A673 (cell line): ENCODE measurements at places on chromosomes 1 and 21. TPM values are rescaled to one million over a fixed set of nuclear protein-coding genes. Genes with fewer than 3 reads are reported as not detected.
A peak's percentile ranks its signal among the peaks of the same experiment; 100 is the strongest.

DNA sequence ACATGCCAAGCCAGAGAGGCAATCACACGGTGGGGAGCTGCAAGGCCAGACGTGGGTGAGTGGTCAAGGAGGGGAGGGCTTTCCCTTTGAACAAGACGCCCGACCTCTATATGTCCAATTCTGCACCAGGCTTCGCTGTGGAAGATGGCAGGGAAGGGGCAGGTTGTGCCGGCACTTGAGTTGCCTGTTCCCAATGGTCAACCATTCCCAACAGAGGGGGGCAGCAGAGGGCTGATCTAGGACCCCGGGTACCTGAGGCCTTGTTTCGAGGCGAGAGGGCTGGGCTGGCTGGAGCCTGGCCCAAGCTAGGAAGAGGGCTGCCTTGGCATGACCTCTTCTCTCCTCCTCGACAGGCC lies 64.9 kb downstream of the TMEM53 start:
- peak; percentile 32 for DNase-seq
- H3K27me3 ChIP-seq, result no peaks in the 10 kb centered on the region

DNA sequence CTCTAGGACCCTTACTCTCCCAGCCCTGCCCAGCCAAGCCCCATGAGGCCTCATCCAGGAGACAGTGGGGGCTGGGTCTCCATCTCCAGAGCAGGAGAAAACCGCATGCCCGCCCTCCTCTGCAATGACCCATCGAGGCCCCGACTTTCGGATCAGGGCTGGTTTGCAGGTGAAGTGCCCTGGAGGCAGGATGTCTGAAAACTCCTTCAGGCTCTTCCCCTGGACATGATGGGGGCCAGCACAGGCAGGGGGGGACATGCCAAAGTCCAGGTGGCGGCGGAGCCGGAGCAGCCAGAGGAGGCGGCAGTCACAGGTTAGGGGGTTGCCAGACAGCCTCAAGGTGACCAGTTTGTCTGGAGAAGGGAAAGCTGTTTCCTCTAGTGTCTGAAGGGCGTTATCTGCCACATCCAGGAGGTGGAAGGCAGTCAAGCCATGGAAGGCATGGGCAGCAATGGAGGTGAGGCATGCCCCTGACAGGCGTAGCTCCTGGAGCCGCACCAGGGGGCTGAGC lies 3.9 kb downstream of the LINGO4 start:
- H3K27me3 ChIP-seq, result peaks cover 100% of the 10 kb centered on the region
- H3K27ac ChIP-seq, result no peak overlapping the region

SUCO gene
- 32.9 and 35.1 TPM in 2 replicates for total RNA-seq

- no peaks in the 10 kb centered on the region for H3K36me3 ChIP-seq
- no peaks in the 10 kb centered on the region for H3K27me3 ChIP-seq
- H3K4me1 ChIP-seq, result no peaks in the 10 kb centered on the region
- no peak for DNase-seq
- no peak overlapping the region for H3K27ac ChIP-seq
- no peak overlapping the region for H3K4me3 ChIP-seq
Observed at GRCh38 chr1:29700491-29700890, 464.2 kb downstream of the PTPRU start.

GRCh38 chr1:203744075-203744972 lies 20.7 kb upstream of the LAX1 start:
- no peak for DNase-seq
- peaks cover 15% of the 10 kb centered on the region for H3K4me1 ChIP-seq
- no peaks in the 10 kb centered on the region for H3K27me3 ChIP-seq

- H3K4me1 ChIP-seq, result no peaks in the 10 kb centered on the region
- H3K36me3 ChIP-seq, result peaks cover 39% of the 10 kb centered on the region
- no peak for DNase-seq
- no peaks in the 10 kb centered on the region for H3K27me3 ChIP-seq
- no peak overlapping the region for H3K27ac ChIP-seq
- H3K4me3 ChIP-seq, result no peak overlapping the region
Observed at GRCh38 chr1:1760715-1761114, 17.6 kb downstream of the NADK start.

DNA sequence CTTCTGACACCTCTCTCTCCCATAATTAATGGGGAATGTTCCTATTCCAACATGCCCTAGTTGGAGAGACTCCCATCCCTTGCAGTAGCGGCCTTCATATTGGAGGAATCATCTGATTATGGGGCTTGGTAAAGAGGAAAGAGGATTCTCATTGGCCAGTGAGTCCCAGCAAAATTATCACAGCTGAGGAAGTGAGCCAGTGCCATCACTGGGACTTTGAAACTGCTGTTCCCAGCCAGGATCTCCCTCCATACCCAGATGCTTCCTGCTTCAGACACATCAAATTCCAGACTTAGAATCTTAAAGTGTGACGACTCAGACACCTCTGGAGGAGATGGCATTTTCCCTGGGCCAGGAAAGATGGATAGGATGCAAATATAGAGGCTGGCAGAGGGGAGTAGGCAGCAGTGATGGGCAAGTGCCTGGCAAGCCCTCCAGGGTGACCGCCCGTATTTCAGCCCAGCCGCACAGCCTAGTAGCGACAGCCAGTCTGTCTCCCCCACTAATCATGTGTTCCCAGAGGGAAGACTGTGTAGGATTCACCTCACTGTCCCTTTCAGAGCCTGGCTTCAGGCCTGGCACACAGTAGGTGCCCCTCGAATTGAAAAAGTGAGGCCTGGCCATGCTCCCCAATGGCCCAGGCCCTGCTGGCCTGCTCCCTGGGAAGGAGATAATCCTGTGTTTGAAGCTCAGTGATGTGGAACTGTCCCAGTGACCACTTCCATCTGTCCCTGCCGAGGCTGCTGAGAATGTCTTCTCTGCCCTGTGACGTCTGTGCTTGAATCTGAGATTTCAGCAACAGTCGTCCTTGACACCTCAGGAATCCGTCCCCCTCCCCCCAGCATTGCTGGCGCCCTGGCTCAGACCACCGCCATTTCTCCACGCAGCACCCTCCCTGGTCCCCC lies 41.2 kb upstream of the MAGOH start:
- no peak overlapping the region for H3K27ac ChIP-seq
- no peaks in the 10 kb centered on the region for H3K36me3 ChIP-seq
- H3K27me3 ChIP-seq, result no peaks in the 10 kb centered on the region
- no peak overlapping the region for H3K4me3 ChIP-seq
- no peak for DNase-seq
- no peaks in the 10 kb centered on the region for H3K4me1 ChIP-seq

GRCh38 chr1:173733912-173734311 lies 19.1 kb downstream of the KLHL20 start:
- peaks cover 3% of the 10 kb centered on the region for H3K4me1 ChIP-seq
- no peak overlapping the region for H3K4me3 ChIP-seq
- no peaks in the 10 kb centered on the region for H3K36me3 ChIP-seq
- no peak overlapping the region for H3K27ac ChIP-seq

TNNI3K gene
- total RNA-seq, result not detected in 2 replicates

ERI3 gene
- total RNA-seq, result 95.4 and 97.9 TPM in 2 replicates

DNA sequence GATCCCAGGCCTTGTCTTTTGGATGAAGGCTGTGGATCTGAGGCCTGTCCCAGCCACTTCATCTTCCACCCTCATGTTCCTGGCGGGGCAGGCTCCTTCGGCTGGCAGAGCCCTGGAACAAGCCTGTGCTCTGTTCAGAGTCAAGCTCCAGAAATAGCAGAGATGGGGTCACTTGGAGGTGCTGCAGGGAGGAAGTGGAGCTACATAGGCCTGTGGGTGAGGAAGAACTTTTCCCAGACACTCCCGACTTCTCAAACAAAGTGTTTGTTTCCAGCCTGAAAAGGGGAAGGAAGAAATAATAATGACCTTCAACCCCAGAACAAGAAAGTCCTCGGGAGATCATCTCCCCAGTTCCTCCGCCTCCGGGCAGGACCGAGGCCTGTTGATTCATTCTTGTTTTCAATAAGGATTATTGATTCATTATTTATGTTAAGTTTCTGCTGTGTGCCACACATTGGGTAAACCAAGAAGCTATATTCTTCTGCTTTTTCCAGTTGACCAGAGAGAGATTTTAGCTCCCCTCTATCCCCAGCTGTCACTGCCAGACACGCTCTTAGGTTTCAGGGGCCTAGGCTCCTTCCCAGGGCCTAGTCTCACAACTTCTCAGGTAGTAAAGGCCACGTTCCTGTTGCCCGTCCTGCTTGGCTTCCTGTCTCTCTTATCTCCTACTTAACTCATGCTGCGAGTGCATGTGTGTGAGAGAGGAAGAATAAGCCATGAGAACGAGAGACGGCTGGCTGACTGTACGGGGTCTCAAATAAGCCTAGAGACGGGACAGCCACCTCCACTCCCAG lies 16.9 kb downstream of the IKBKE start:
- H3K27ac ChIP-seq, result no peak overlapping the region
- H3K36me3 ChIP-seq, result no peaks in the 10 kb centered on the region
- no peak for DNase-seq
- H3K4me1 ChIP-seq, result no peaks in the 10 kb centered on the region
- H3K27me3 ChIP-seq, result no peaks in the 10 kb centered on the region

EFNA1 gene
- total RNA-seq, result 0.90 and 1.0 TPM in 2 replicates

- peaks cover 37% of the 10 kb centered on the region for H3K27me3 ChIP-seq
- peak; percentile 72 for DNase-seq
- peaks cover 12% of the 10 kb centered on the region for H3K4me1 ChIP-seq
- no peak overlapping the region for H3K27ac ChIP-seq
- no peaks in the 10 kb centered on the region for H3K36me3 ChIP-seq
- no peak overlapping the region for H3K4me3 ChIP-seq
Observed at GRCh38 chr1:9196129-9197040, 38.2 kb upstream of the H6PD start.

DNA sequence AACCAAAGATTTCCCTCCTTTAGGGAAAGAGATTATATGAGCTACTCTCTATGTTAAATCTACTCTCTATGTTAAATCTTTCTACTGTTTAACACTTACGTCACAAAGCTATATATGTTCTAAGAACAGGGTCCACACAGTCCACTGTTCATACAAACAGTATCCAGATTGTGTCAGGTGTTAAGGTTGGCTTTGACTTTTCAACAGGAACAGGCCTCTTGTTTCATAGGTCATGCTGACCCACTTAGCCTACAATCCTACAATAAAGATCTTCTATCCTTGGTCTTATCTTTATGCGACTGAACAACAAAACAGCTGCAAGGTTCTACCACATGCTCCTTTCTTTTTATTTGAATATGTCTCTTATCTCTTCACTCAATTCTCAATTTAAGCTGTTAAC lies 134.9 kb downstream of the LTN1 start:
- no peak for DNase-seq
- no peaks in the 10 kb centered on the region for H3K27me3 ChIP-seq
- H3K4me1 ChIP-seq, result no peaks in the 10 kb centered on the region

DNA sequence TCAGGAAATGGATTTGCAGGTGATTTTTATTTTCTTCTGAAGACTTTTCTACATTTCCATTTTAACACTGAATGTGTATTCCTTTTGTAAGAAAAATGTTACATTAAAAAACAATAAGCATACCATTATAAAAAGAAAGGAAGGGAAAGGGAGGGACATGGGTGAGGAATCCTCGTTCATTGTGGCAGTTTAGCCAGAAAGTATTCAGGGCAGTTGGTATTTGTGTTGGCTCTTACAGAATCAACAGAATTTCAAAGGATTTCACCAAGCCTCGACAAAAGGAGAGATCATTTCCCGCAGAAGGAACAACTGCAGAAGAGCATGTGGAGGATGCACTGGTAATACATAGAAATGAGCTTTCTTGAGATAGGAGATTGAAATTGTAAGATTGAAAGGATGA lies 35.0 kb downstream of the PLD5 start:
- H3K4me3 ChIP-seq, result no peak overlapping the region
- DNase-seq, result no peak
- H3K4me1 ChIP-seq, result no peaks in the 10 kb centered on the region
- H3K36me3 ChIP-seq, result no peaks in the 10 kb centered on the region

- H3K4me1 ChIP-seq, result no peaks in the 10 kb centered on the region
- peaks cover 4% of the 10 kb centered on the region for H3K27me3 ChIP-seq
- no peak overlapping the region for H3K4me3 ChIP-seq
- H3K36me3 ChIP-seq, result no peaks in the 10 kb centered on the region
Observed at GRCh38 chr1:33503506-33503905, 31.1 kb downstream of the ZSCAN20 start.

DNA sequence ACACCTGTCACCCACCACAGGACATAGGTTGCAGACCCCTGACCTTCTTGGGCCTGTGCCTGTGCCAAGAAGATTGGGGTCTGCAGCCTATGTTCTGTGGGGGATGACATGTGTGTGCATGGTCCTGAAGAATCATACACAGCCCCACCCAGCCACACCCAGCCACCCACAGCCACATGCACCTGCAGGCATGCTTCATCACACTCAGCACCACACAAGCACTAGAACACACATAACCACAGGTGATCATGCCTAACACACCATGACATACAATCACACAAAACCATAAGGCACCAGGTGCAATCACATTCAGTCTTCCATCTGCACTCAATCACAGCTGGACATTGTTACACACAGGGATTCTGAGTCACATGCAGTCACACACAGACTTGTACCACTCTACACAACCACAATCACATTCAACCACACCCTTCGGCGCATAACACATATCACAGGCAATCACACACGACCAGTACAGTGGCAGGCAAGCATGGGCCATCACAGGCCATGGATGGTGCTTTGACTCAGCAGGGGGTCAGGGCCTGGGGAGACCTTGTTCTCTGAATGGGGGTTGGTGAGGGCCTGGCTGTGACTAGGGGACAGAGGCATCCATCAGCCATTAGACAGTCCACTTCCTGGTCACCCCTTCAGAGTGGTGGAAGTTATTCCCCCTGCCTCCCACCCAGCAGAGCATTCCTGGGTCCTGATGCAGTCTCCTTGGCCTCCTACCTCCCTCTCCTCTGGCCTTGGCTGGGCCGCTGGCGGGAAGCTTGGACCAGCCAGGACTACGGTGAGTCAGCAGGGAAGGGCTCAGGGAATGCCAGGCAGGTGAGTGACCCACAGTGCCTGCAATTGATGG lies 44.3 kb upstream of the EPS8L3 start:
- DNase-seq, result no peak
- H3K27ac ChIP-seq, result no peak overlapping the region
- H3K4me1 ChIP-seq, result peaks cover 8% of the 10 kb centered on the region
- H3K4me3 ChIP-seq, result no peak overlapping the region
- H3K36me3 ChIP-seq, result no peaks in the 10 kb centered on the region
- no peaks in the 10 kb centered on the region for H3K27me3 ChIP-seq

GRCh38 chr1:66502086-66502485 lies 31.9 kb upstream of the SGIP1 start:
- no peaks in the 10 kb centered on the region for H3K27me3 ChIP-seq
- peaks cover 10% of the 10 kb centered on the region for H3K4me1 ChIP-seq
- H3K4me3 ChIP-seq, result no peak overlapping the region
- DNase-seq, result no peak

DNA sequence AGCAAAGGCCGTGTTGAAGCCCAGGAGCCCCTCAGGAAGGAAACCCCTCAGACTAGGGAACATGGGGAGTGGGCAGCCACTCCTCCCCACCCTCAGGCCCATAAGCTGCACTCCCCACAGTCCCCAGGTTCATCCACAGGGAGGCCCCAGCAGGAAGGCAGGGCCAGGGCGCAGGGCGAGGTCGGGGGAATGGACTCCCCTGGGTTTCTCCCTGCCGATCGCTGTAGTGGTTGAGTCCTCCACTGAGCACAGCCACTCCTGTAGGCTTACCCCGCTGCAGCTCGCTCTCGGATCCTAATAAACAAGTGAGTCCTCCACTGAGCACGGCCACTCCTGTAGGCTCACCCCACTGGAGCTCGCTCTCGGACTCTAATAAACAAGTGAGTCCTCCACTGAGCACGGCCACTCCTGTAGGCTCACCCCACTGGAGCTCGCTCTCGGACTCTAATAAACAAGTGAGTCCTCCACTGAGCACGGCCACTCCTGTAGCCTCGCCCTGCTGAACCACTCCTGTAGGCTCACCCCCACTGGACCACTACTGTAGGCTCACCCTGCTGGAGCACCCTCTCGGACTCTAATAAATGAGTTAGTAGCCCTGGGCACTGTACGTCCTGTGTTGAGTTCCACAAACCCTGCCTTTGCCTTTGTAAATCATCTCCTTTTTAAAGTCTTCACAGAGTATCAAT lies 16.2 kb upstream of the COL18A1 start:
- no peaks in the 10 kb centered on the region for H3K36me3 ChIP-seq
- no peak for DNase-seq
- no peak overlapping the region for H3K4me3 ChIP-seq
- no peak overlapping the region for H3K27ac ChIP-seq
